ENCODE measurements at places on chromosomes 16 and 17. TPM values are rescaled to one million over a fixed set of nuclear protein-coding genes. Genes with fewer than 3 reads are reported as not detected.

DNA sequence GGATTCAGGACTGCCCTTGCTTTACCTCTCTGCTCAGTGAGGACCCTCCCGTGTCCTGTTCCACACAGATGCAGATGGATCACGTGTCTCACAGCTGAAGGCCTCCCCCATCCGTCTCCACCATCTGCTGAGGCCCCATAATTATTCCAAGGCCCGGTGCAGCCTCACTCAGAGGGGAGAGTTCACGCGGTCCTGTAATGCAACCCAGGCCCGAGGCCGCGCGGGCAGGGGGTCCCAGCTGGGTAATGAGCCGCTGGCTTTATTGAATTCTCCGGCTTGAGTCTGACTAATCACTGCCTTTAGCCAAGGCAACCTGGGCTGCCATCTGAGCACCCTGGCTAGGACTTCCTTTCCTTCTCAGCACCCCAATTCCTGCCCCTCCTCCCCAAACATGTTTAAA, 4.4 kb upstream of the WFIKKN2 start:
- no peak for DNase-seq

The ESRP2 gene
- total RNA-seq, result 45.0 TPM

DNA sequence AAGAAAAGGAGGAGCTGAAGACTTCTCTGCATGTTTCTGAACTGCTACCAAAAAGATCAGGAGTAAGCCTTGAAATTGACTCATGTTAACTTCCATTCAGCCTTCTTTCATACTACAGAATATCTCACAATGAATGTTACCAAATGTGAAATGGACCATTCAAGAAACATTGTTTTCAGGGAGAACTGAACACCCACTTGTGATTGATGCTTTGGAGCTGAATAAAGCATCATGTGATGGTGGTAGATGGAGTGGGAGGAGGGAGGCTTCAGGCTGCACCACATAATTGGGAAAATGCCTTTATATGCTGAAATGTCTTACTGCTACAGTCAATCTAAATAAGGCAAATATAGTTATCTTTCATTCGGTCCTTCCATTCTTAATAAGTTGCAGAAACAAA, 127.8 kb downstream of the CDH8 start:
- DNase-seq, result no peak

The NUDT16L1 gene
- 27.0 TPM for total RNA-seq

GRCh38 chr16:51445250-51445649, 294.2 kb upstream of the SALL1 start:
- DNase-seq, result no peak

The KRTAP4-4 gene
- total RNA-seq, result not detected

The INPP5K gene
- 124 TPM for total RNA-seq

The CACNG5 gene
- not detected for total RNA-seq

The MFSD6L gene
- 2.4 TPM for total RNA-seq

DNA sequence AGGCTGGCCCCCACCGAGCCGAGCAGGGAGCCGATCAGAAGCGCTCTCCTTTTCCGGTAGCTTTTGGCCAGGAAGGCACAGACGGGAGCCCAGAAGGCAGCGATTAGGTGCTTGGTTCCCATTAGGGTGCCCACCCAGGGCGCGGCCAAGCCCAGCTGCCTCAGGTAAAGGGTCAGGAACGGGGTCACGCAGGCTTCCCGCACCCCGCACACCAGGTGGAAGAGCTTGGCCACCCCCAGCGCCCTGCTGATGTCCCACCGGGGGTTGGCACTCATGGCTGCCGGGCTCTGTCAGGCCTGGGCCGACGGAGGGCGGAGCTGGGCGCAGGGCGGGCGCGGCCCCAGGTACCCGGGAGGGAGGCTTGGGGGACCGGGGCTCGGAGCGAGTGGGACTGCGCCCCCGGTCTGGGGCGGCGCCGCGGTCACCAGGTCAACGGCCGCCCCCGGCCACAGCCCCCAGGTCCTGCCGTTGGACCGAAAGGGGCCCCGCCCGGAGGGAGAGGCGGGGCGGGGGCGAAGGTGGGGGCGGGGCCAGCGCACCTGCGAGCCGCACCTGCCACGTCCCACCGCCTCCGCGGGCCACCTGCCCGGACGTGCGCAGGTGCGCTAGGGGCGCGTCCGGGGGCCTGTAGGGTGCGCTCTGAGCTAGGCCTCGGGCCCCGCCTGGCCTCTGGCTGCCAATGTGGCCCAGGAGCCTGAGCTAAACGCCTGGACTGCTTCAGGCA, at the start of gene MFSD6L:
Gene MFSD6L (minus strand): TSS at position 520 of the 724 bp plus-strand sequence. CDS start 245 bp downstream, at position 275.
- peak; percentile 89 for DNase-seq

- DNase-seq, result peak; percentile 24
Observed at GRCh38 chr16:88705801-88706228, 393 bp downstream of the RNF166 start.

The KRT12 gene
- not detected for total RNA-seq

GRCh38 chr17:45200701-45201100, 21.0 kb upstream of the FMNL1 start:
- peak; percentile 23 for DNase-seq

DNA sequence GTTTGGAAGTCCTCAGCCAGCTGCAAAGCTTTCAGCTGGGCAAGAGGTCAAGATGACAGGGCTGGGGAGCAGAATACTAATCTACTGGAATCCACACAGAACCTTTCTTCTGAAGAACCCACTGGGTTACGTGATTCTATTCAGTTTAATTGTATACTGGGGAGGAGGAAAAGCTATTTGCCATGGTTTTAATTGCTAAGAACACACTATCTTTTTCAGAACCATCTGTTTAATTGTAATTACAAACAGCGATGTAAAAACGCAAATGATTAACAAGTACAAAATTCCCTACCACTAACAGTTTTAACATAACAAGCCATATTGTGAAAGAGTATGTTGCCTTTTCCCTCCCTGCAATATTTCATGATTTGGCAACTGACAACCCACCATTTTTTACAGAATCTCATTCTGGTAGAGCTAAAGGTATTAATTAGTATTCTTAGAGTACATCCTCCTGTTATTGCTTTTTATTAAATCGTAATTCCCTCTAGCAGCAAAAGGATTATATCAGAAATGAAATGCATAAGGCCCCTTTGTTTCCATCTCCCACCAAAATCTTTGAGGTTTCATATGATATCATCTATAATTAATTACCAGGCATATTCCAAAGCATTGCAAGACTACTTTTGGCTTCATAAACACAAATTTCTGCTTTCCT, 12.1 kb downstream of the HYDIN start:
- no peak for DNase-seq

- no peak for DNase-seq
Observed at GRCh38 chr16:361341-361871, 8.9 kb upstream of the AXIN1 start.

The ST6GALNAC2 gene
- 32.7 TPM for total RNA-seq

The UMOD gene
- not detected for total RNA-seq

The CD19 gene
- not detected for total RNA-seq
